Fibroblast of villous mesenchyme (primary cell): ENCODE measurements at places on chromosomes 12 and 14. TPM values are rescaled to one million over a fixed set of nuclear protein-coding genes. Genes with fewer than 3 reads are reported as not detected.

DNA sequence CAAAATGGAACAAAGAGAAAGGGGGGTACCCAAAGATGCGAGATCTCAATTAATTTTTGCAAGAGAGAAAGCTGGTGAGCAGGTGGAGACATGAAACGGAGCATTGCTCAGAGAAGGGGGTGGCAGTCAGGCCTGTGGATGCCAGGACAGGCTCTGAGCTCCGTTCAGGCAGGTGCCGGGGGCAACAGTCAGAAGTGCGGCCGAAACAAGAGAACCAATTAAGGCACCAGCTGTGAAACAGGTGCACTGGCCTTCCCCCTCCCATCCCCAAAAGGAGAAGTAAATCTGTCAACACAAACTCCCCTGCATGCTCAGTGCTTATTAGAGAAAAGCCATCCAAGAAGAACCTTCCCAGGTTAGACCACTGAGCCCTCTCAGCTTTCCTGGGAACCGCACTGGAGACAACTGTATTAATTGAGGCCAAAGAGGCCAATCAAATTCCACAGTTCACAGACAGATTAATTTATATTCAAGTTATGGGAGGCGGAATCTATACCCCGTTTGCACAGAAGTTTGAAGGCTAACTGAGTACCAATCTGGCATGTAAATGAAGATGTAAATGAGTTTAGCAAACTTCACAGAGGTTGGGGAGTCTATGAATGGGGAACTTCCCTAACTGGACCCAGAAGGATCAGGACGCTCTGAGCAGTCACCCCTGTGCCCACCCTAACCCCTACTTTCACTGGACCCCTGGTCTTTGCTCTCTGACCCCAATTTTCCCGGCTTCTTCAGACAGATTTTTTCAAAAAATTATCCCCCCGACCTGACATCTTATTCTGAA is 20.9 kb downstream of the OAS2 start:
- DNase-seq, result no peak

DNA sequence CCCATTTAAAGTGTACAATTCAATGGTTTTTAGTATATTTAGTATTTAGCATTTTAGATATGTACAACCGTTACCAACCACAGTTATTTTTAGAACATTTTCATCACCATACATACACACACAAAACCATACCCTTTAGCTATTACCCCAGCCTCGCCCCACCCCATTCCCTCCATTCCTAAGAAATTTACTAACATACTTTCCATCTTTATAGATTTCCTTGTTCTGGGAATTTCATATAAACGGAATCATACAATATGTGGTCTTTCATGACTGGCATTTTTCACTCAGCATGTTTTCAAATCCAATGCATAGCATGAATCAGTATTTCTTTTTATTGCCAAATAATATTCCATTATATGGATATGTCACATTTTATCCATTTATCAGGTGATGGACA is 101.5 kb downstream of the TAOK3 start:
- no peak for DNase-seq

GRCh38 chr14:89198544-89199329 is 218.3 kb downstream of the FOXN3 start:
- peak; percentile 88 for DNase-seq

GRCh38 chr12:42281844-42282243 is 43.8 kb upstream of the YAF2 start:
- no peak for DNase-seq

- DNase-seq, result no peak
These were observed 7.3 kb downstream of the BCL7A start for GRCh38 chr12:122028905-122029560.

- no peak for DNase-seq
These were observed 15.5 kb upstream of the TMEM233 start for GRCh38 chr12:119578112-119578511.

C12orf56 gene
- total RNA-seq, result 0.64 and 0.86 TPM in 2 replicates

LRTM2 gene
- not detected in 2 replicates for total RNA-seq

VRTN gene
- total RNA-seq, result not detected in 2 replicates

POTEG gene
- total RNA-seq, result not detected in 2 replicates

ASIC1 gene
- total RNA-seq, result 1.3 and 1.6 TPM in 2 replicates
